Effector CD8-positive, alpha-beta T cell (primary cell): ENCODE measurements at places on chromosomes 7 and 10.
A peak's percentile ranks its signal among the peaks of the same experiment; 100 is the strongest.

DNA sequence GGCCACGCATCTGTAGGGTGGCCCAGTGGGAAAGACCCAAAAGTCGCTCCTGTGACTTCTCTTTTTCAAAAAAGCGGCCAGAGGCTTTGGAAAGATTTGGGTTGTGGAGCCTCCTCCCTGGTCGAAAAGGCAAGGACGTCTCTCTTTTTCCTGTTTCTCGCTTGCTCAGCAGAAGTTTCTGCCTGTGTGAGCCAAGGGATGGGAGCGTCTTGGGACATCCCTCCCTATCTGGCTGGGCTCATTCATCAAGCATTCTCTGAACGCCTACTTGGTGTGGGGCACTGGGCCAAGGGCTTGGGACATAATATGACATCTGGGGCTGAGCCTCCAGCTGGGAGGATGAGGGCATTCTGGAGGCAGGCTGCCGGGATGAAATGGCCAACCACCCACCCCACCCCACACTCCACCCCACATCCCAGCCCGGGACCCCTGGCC lies 120.9 kb downstream of the C10orf105 start:
- no peak for DNase-seq

GRCh38 chr7:38801786-38802185 lies 107.2 kb downstream of the VPS41 start:
- no peak for DNase-seq

GRCh38 chr7:50941525-50941924 lies 158.8 kb upstream of the GRB10 start:
- no peak for DNase-seq

- DNase-seq, result no peak
Measured at GRCh38 chr7:102310414-102310815, 23.7 kb downstream of the SH2B2 start.

- no peak for DNase-seq
Measured at GRCh38 chr10:6721480-6721879, 141.4 kb upstream of the PRKCQ start.

DNA sequence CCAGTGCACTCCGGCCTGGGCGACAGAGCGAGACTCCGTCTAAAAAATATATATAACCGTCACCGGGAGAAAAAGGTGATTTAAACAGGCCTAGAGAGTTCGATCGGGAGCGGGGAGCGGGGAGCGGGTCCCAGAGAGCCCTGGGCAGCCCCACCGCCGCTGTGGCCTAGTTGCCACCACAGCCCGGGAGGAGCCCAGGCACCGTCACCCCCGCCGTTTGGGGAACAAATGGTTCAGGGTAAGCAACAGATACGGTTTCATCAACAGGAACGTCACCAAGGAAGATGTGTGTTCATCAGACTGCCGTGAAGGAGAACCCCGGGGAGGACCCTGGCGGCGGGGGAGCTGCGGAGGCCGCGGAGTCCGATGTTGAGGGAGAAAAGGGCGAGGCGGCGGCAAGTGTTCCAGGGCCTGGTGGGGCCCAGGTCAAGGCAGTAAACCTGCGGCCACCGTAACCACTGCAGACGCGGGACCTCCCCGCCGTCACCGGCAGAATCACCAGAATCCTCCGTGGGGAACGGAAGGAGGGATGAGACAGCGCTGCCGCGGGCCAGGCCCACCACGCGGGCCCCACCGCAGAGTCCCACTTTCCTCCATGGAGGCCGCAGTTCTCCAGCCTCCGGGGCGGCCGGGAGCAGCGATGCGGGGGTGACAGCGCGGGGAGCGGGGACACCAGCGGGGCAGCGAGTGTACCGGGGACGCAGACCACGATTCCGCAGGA lies 103.4 kb downstream of the GALNT11 start:
- DNase-seq, result no peak

DNA sequence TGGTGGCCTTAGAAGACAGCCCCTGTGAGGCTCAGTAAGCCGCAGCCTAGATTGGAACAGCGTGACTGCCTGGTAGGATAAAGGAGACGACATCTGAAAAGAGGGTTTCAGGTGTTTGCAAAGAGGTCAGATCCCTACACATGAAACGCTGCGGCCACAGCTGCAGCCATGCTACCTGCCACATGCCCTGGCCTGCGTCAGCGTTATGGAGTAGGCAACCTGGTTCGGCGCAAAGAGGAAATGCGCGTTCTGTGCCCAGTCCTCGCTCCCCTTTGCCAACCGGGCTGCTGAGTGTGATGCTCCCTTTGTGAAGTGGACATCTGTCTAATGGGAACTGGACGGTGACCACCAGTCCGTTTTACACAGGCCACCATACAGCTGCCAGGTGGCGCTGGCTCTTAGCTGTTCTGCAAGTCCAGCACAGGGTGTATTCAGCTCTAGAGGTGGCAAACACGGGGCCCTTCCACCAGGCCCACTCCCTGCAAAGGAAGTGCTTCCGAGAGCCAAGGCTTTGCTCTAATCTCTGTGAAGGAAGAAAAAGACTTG lies 160.3 kb downstream of the CELF2 start:
- no peak for DNase-seq

DNA sequence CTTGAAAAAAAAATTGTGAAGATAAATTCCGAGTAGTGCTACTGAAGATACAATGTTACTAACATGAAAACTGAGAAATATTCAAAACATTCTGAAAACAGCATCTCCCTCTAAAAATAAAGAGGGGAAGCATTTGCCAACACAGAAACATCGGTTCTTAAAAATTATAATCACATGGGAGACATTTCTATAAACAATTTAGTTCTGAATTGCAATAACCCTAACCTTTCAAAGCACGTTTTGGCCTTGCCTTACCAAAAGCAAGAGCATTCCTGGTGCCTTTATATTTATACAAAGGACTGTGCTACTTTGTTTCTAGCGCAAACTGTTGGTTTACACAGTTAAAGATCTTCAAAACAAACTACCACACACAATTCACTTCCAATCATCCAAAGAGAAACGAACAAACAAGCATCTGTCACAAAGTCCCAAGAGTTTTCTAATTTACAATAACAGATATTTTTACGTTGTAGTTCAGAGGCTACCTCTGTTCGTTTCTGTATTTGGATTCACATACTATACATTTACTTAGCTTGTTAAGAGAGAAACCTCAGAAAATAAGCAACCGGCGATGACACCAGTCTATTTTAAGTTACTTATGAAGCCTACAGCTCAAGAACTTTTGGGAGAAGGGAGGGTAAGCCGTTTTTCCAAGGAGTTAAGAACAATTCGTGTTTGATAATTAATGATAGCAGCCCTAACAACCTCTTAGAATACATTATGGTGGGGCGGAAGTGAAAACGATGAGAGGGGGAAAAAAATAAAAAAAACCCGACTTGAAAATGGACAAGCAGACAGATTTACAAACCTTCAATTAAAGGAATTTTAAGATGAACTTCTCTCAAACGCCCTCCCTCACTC lies 1.3 kb downstream of the ABI1 start:
- DNase-seq, result no peak

GRCh38 chr7:77407906-77408305 lies 8.2 kb downstream of the GSAP start:
- DNase-seq, result no peak

DNA sequence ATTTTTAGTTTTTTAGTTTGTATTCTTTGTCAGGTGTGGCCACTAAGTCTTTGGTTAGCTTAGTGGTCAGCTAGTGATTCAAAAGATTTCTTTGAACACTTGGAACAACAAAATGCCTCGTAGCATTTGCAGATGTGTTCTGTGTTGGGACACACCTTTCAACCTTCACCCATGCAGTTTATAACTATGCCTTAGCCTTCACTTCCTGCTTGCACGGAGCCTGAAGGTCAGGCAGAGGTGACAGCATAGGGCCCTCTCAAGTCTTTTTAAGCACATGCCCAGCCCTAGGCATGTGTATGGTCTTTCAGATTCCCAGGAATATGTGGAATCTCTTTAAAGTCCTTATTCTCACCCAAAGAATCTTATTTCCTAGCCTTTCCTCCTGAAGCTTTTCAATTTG lies 17.6 kb downstream of the PLAC9 start:
- DNase-seq, result no peak

GRCh38 chr10:92758594-92758993 lies 68.8 kb downstream of the HHEX start:
- no peak for DNase-seq

GRCh38 chr10:74035303-74035702 lies 37.4 kb downstream of the VCL start:
- DNase-seq, result no peak

- no peak for DNase-seq
Measured at GRCh38 chr10:75859141-75859540, 427.7 kb downstream of the LRMDA start.

- DNase-seq, result no peak
Measured at GRCh38 chr10:130141460-130141859, 5.3 kb downstream of the GLRX3 start.

GRCh38 chr10:29329420-29329819 lies 40.5 kb downstream of the LYZL1 start:
- DNase-seq, result no peak

- no peak for DNase-seq
Measured at GRCh38 chr7:128115336-128115820, 84.1 kb upstream of the LRRC4 start.

DNA sequence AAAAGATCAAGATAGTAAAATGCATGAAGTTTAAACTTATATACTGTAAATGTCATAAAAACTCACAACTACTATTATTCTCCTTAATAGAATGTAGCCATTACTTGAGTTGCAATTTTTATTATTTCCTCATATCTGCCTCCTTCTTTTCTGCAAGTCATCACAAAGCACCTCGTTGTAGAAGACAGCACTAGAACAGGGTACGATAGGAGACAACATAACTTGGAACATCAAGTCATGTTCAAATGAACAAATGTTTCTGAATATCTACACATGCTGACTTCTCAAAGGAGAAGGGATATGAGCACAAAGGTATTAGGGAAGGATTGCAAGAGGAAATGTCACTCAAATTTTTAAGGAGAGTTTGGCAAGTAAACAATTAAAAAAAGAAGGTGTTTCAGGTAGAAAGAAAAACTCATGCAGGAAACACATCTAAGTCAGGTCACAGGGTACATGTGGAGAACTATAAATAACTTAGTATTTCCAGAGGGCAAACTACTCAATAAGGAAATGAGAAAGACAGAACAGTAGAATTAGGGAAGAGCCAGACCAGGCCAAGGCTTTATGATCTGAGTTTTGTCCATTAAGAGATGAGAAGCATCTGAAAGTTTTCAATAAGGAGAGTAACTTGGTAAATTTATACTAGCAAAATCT lies 186.7 kb downstream of the CRPPA start:
- DNase-seq, result no peak

- no peak for DNase-seq
Measured at GRCh38 chr7:140423501-140423900, 19.6 kb downstream of the RAB19 start.

DNA sequence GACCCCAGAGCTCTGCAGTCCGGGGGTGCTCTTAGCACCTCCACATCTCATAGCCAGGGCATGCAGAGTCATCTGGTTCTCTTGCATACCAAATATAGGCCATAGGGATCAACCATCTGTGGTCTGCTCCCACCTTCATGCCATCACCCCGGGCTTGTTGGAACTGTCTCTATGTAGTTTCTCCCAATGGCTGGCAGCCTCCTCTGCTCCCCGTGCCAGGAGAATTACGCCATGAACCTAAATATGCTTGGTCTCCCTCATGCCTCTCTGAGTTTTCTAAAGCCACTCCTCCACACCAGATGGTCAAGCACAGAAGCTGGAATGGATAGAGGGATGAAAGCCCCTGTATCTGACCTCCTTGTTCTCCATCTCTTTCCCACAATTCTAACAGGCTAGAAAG lies 302.6 kb upstream of the MYO3A start:
- DNase-seq, result no peak

- no peak for DNase-seq
Measured at GRCh38 chr7:46247664-46248063, 326.6 kb upstream of the IGFBP3 start.

DNA sequence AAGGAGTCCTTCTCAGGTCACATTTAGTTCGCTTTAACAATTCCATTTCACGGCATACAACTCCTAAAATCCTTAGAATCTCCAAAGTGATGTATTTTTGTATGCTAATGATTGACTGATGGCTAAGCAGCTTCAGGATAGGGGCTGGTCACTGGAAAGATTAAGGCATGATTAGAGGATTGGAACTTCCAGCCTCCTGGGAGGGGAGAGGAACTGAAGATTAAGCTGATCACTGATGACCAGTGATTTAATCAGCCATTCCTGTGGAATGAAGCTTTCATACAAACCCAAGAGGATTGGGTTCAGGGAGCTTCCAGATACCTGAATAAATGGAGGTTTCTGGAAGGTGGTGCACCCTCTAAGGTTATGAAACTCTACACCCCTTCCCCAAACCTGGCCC lies 123.9 kb upstream of the CDK13 start:
- DNase-seq, result no peak

DNA sequence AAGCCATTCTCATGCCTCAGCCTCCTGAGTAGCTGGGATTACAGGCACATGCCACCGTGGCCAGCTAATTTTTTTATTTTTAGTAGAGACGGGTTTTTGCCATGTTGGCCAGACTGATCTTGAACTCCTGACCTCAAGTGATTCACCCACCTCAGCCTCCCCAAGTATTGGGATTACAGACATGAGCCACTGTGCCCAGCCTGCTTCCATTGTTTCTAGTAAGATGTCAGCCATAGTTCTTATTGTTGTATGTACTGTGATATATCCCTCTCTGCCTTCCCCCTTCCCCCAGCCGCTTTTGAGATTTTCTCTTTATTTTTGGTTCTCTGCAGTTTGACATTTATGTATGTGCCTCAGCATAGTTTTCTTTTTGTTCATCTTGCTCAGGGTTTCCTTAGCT lies 87.9 kb upstream of the KLF14 start:
- DNase-seq, result no peak

DNA sequence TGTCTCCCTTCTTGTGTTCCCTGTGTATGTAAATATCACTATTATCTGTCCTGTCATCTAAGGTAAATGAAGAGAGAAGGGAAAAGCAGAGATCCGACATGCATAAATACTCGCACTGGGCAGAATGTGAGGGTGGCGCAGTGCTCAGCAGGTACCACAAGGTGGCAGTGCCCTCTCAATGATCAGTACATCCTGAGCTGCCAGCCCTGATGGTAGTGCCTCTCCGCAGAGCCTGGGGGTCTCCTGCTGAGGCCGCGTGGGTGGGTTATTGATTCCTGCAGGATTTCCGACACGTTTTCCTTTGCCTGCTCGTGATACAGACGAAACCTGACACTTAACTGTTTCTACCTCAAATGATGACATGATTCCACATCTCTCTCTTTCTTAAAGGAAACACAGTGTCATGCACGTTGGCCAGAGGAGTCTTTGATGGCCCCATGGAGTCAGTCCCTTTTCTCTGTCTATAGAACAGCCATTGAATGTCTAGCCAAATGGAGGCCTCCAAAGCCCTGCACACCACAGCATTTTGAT lies 19.8 kb downstream of the RGR start:
- peak; percentile 49 for DNase-seq

DNA sequence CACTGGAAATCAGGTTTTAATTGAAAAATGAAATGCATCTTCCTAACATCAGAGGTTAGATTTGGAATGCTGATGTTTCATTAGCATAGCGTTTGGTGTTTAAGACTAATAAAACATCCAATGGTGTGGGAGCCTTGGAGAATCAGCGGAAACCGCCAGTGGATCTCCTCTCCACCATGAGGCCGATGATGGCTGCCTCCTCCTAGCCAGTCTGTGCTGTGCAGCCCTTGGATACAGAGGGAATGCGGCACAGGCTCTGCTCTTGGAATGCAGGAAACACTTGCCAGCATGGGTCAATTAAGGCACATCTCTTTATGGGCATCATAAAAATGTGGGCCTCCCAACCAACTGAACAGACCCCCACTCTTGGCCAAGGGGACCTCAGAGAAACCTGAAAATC lies 259.9 kb downstream of the GLRX3 start:
- DNase-seq, result no peak
